ENCODE measurements at places on chromosomes 7 and 10. TPM values are rescaled to one million over a fixed set of nuclear protein-coding genes. Genes with fewer than 3 reads are reported as not detected.

Gene CALHM1
- 0.34 TPM for total RNA-seq

GRCh38 chr10:33547976-33548375 is 213.5 kb upstream of the NRP1 start:
- H3K36me3 ChIP-seq, result no peaks in the 10 kb centered on the region
- DNase-seq, result no peak
- no peaks in the 10 kb centered on the region for H3K27me3 ChIP-seq
- H3K27ac ChIP-seq, result no peak overlapping the region
- no peak overlapping the region for H3K4me3 ChIP-seq

Gene ASIC3
- 1.4 TPM for total RNA-seq

Gene HOXA1
- total RNA-seq, result not detected

- H3K27ac ChIP-seq, result no peak overlapping the region
- H3K4me3 ChIP-seq, result no peak overlapping the region
- H3K4me1 ChIP-seq, result no peaks in the 10 kb centered on the region
- DNase-seq, result no peak
- no peaks in the 10 kb centered on the region for H3K27me3 ChIP-seq
- no peaks in the 10 kb centered on the region for H3K36me3 ChIP-seq
Measured at GRCh38 chr7:33191340-33191739, 62.0 kb downstream of the BBS9 start.

Gene SLC39A12
- total RNA-seq, result not detected

Gene ACTL6B
- total RNA-seq, result 2.1 TPM

Data from H1 (cell line).